Stimulated activated CD4-positive, alpha-beta T cell treated with anti-CD3 and anti-CD28 coated beads, TNF-alpha, amount 100 ng/mL, for 24 hours (primary cell): ENCODE measurements at places on chromosomes 2 and 18.

- DNase-seq = no peak
Observed at GRCh38 chr18:68847219-68847837, 49.4 kb downstream of the CCDC102B start.

- no peak for DNase-seq
Observed at GRCh38 chr2:42965910-42966309, 173.5 kb upstream of the HAAO start.

GRCh38 chr2:102932501-102932900 lies 170.7 kb downstream of the TMEM182 start:
- DNase-seq = no peak

- DNase-seq = no peak
Observed at GRCh38 chr2:181367411-181367810, 89.8 kb upstream of the ITGA4 start.

DNA sequence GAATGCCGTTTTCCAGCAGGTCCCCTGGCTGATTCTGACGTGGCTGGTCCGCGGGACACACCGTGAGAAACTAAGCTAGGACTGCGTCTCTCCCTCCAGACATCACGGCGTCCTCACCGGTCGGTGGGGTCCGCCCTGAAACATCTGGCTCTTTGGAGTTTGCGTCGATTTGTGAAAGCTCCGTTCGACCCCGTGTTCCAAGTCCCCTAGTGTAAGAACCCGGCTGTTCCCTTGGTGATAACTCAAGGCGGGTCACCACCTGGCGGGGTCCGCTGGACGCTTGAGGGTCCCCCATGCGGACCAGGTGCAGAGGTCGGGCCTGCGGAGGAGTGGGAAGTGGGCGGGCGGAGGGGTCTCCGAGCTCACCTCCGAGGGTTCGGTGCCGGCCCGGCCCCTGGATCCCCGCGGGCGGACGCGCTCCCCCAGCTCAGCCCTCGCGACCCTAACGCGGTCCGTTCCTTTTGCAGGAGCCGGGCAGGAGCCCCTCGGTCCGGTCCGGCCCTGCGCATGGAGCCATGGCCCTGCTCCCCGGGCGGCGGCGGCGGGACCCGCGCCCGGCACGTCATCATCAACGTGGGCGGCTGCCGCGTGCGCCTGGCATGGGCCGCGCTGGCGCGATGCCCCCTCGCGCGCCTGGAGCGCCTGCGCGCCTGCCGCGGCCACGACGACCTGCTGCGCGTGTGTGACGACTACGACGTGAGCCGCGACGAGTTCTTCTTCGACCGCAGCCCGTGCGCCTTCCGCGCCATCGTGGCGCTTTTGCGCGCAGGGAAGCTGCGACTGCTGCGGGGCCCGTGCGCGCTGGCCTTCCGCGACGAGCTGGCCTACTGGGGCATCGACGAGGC lies 65.6 kb downstream of the KCNG2 start:
- DNase-seq = no peak

DNA sequence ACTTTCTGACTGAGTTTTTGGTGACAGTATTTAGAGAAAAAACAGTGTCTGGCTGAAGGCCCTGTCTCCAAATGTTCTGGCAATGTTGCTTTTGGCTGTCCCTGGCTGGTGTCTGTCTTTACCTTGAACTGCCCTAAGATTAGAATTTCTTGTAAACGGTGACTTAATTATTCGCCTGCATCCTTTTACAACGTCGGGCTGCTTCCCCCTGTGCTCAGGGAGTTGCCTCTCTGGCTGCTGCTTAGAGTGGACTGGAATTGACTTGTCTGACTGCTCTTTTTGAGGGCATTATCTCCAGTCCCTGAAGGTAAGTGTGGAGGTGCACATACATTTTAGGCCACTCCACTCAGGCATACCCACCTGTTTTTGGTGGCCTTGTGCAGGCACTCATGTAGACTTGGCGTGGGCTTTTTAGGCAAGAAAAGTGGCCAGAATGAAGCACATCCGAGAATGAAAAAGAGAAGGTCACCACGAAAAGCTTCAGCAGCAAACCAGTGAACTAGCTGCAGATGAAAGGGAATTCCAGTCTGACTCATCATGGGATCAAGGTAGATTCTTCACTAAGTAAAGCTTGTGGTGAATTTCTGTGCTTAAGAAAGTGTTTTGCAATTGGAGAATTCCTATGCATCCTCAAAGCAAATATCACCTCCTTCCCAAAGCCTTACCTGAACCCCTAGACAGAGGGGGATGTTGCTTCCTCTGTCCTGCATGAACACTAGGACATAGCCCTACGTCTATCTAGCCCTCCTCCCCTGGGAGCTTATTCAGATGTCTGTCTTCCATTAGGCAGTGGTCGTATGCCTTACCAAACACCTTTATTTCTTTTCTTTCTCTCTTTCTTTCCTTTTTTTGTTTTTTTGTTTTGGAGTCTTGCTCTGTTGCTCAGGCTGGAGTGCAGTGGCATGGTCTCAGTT lies 230.3 kb upstream of the TRIB2 start:
- DNase-seq = no peak

DNA sequence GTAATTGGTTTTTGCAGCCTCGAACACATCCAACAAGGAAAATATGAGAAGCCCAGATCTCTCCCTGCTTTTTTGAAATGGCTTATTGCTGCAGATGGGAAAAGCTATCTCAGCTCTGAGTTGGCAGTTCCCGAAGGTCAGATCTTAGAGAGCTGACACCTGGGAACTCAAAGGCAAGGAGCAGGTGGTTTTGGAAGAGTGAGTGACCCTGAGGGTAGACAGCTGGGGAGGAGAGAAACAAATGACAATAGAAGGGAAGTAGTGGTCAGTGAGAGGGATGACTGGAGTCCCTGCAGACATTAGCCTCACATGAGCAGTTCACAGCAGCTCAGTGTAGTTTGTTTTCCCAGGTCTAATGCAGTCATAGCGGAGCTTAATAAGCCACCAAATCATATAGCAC lies 317.9 kb downstream of the STK39 start:
- DNase-seq = no peak

DNA sequence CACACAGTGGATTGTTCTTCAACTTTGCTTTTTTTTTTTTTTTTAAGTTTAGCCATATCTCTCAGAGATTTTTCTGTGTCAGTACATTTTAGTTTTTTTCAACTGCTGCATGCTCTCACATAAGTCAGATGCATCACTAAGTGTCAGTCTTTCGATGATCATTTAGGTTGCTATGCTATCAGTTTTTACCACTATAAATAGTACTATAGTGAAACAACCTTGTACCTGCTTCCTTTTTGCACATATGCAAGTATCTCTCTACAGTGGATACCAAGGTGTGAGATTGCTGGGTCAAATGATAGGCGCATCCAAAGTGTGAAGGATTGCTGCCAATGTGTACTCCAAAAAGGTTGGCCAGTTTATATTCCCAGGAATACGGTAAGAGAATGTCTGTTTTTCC lies 33.5 kb upstream of the MAP4K3 start:
- no peak for DNase-seq

GRCh38 chr2:34254272-34254878 lies 655.3 kb upstream of the FAM98A start:
- no peak for DNase-seq

- DNase-seq = no peak
Observed at GRCh38 chr2:201404699-201405280, 46.5 kb downstream of the TRAK2 start.

DNA sequence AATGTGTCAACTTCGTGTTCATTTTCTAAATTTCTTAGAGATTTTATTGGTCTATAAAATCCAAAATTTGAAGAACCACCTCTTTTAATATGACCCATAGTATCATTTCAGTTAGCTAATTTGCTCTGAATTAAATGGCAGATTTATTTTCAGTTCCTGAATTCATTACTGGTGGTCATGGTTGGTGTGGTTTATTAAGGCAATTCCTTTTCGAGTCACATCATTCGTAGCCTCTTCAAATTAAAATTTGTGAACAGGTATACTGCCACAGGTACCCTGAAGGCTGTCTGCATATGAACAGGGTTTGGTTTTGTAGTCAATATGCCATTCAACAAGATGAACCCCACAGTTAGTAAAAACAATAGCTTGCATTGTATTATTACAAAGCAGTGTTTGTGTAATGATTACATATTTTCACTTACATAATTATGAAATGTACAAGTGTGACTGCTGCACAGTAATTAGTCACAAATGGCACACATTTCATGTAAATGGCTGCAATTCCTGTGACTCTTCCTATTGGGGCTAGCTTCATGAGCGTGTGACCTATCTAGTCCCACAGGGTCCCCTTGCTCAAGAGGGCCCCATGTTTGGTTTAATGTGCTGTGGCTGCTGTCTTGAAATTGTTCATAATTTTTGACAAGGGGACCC lies 48.9 kb downstream of the CDC42EP3 start:
- no peak for DNase-seq

DNA sequence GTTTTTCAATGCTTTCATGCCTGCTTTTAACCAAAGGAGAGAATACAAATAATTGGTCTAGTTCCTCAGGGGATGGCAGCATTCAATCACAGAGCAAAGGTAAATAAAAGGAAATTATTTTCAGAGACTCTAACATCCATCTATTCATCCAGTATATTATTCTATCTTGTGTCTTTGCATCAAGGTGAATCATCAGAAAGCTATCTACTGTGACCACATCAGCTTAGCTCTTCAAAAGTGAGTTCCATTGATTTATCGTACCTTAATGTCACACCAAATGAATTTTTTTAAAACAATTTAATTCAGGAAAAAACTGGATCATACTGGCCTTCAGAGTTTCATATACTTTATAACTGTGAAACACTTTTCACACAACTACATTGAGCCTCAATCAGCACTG lies 66.1 kb downstream of the CHN1 start:
- DNase-seq = no peak
